ENCODE measurements at places on chromosomes 1 and 21.

GRCh38 chr1:3678361-3679097 is 26.2 kb downstream of the TP73 start:
- DNase-seq = no peak

DNA sequence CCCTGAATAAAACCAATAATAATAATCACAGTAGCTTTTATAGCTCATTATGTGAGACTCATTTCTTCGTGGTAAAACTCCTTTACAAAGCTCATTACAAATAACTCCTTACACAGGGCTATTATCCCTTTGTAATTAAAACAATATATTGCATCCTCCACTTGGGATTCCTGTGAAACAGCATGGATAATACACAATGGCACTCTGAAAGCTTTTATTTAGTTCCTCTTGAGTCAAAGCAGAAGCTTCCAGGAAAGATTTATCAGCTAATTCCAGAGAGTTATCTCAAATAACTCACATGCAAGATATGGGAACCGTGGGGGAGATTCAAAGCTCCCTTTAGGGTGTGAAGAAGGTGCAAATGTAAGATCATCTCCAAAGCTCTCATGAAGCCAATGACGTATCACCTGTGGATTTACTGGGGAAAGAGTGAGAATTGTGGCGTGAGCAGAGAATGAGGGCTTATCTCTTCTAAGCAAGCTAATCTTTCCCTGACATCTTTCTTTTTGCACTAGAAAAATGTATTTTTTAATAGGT is 60.4 kb upstream of the GJA5 start:
- DNase-seq = no peak

- no peak for DNase-seq
Observed at GRCh38 chr21:46063227-46063626, 34.7 kb upstream of the COL6A2 start.

DNA sequence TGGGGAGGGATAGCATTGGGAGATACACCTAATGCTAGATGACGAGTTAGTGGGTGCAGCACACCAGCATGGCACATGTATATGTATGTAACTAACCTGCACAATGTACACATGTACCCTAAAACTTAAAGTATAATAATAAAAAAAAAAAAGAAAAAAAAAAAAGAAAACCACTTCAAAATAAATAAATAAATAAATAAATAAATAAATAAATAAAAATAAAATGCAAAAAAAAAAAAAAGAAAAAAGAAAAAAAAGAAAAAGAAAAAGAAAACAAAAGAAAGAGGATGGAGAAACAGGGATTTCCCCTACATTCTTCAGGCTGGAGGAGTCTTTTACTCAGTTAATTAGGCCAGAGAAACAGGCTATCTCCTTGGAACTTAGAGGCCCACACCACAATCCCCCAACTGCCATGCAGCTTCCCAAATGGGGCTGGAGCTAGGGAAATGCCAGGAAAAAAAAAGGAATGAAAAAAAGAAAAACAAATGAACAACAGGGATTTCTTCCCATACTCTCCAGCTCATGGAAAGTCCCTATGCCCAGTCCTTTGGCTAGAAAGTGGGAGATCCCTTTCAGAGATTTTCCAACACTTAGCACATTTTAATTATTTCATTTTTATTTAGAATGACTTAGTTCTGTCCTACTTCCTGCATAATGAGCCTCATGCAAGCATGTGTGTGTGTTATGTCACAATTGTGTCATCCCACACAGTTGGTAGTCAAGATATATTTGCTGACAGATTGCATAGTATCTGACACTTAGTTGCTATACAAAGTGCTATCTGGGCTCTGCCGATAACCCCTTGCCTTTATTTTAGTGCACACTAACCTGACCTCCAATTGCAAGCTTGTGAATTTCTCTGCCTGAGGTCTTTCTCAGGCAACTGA is 486.4 kb downstream of the PLPP3 start:
- no peak for DNase-seq

DNA sequence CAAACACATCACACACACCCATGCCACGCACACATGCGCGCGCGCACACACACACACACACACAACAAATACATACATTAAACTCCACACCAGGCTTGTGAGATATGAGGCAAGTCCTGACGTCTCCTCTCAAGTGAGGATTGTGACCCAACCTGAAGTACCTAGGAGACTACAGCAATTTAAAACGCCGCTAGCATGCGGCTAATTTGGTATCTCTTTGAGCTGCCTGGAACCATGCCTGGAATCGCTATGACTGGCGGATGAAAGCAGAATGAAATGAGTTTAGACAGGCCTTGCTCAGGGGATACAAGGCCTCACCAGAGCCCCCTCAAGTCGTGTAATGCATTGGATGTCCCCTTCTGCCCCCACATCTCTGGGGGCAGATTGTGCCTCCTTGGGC is 1.6 kb upstream of the RAB7B start:
- no peak for DNase-seq

DNA sequence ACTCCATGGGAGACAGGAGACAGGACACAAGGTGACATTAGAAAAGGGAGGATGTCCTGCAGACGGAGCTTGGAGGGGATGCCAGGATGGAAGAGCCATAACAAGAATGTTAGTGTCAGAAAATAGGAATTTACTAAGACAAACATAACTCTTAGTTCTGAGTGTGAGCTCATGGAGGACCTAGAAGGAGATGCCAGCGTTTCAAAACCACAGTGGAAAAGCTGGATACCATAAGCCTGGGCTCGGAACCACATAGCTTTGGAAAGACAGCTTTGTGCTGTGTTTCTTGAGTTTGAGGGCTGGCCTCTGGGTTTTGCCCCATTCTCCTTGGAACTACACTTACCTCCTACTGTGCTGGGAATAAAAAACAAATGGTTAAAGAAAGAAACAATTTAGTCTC is 128.4 kb downstream of the S1PR1 start:
- no peak for DNase-seq

- no peak for DNase-seq
Observed at GRCh38 chr1:89865498-89866382, 44.9 kb downstream of the LRRC8D start.

DNA sequence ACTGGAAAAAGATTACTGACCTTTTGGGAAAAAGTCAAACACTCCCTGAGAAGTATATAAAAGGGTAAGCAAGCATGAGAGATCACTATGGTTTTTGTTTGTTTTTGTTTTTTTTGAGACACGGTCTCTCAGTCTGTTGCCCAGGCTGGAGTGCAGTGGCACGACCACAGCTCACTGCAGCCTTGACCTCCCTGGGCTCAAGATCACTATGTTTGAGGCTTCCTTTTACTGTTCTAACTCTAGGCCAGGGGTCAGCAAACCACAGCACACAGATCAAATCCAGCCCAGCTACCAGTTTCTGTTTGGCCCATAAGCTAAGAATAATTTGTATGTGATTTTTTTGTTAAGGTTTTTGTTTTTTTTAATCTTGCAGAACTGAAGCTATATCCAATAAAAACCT is 25.7 kb downstream of the PSMB4 start:
- DNase-seq = no peak

DNA sequence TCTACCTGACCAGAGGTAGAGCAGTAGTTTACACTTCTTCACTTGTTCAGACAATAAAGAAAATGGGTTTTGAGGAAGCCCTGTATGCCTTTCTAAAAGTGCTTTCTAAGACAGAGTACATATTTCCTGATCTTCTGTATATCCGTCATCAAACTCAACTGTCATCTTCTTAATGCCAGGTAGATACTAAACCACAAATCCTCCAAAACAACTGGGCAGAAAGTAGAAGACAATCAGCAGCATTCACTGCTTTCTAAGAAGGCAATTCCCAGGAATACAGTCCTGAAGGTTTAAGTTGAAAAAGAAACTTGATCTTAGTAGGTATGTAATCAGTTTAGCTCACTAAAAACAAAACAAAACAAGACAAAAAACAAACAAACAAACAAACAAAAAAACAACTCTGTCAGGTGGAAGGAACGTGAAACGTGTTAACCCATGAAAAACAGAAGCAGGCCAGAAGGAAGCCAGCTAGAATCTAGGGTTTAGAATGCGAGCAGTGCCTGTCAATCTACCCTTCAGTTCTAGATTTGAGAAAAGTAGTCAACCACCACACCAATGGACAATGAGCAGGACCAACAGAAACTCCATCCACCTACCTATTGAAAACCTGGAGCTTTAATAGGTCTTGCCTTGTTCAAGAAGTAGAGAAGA is 59.2 kb downstream of the LEPR start:
- DNase-seq = no peak

GRCh38 chr1:211485480-211485857 is 6.5 kb downstream of the RD3 start:
- no peak for DNase-seq

- no peak for DNase-seq
Observed at GRCh38 chr1:165994107-165994506, 166.7 kb downstream of the UCK2 start.

DNA sequence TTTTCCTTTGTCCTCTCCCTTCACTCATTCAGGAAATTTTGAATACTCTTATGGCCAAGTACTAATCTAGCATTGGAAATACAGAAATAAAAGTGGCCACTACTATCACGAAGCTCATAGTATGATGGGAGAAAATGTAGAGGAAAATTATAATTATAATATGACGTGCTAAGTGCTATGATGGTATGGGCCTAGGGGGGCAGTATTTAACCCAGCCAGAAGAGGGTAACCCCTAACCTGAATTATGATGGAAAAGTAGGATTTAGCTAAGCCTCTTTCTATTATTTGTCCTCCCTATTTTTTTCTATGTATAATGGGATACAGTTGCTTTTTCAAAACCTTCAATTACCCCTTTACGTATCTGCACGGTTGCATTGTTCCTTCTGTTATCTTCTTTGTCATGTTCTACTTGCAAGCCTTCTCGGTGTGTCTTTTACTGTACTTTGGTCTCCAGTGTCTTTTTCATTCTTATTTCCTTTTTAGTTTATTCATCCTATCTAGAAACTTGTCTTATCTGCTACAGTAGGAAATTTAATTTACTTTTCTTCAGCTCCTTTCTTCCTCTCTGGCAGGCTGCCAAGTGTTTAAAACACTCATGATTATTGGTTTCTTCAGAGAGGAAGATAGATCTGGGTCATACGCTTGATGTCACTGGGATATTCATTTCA is 88.8 kb upstream of the GPR52 start:
- DNase-seq = no peak

GRCh38 chr1:151060657-151061421 is 642 bp downstream of the MLLT11 start:
- no peak for DNase-seq

GRCh38 chr1:238649200-238649599 is 737.2 kb upstream of the CHRM3 start:
- DNase-seq = no peak

DNA sequence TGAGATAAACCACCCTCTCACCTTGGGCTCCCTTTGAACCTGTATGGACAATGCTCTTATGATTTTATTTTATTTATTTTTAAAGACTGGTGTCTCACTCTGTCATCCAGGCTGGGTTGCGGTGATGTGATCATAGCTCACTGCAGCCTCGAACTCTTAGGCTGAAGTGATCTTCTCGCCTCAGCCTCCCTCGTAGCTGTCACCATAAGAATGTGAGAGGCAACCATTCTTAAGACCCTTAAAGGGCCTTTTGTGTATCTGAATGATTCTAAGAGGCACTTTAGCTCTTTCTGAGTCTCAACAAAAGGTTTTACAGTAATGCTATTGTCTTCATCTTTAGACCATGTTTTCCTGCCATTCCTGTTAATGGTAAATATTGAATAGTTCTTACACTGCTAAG is 67.0 kb downstream of the IVNS1ABP start:
- DNase-seq = no peak

All from stimulated activated CD4-positive, alpha-beta T cell treated with anti-CD3 and anti-CD28 coated beads, Interleukin-15, amount 100 ng/mL, for 24 hours (primary cell).